Daoy (cell line): ENCODE measurements at places on chromosomes 12 and 14. TPM values are rescaled to one million over a fixed set of nuclear protein-coding genes. Genes with fewer than 3 reads are reported as not detected.
A peak's percentile ranks its signal among the peaks of the same experiment; 100 is the strongest.

Gene KLHDC1
- 0.33 and 0.51 TPM in 2 replicates for total RNA-seq

Gene CLEC14A
- not detected in 2 replicates for total RNA-seq

Gene MTRFR
- 10.4 and 14.2 TPM in 2 replicates for total RNA-seq

Gene CFAP54
- total RNA-seq, result 0.51 and 0.80 TPM in 2 replicates

Gene RFLNA
- 63.9 and 65.9 TPM in 2 replicates for total RNA-seq

Gene ZNF891
- total RNA-seq, result 0.51 and 0.77 TPM in 2 replicates

Gene BLTP3B
- 25.8 and 26.3 TPM in 2 replicates for total RNA-seq

Gene ST8SIA1
- total RNA-seq, result not detected in 2 replicates

DNA sequence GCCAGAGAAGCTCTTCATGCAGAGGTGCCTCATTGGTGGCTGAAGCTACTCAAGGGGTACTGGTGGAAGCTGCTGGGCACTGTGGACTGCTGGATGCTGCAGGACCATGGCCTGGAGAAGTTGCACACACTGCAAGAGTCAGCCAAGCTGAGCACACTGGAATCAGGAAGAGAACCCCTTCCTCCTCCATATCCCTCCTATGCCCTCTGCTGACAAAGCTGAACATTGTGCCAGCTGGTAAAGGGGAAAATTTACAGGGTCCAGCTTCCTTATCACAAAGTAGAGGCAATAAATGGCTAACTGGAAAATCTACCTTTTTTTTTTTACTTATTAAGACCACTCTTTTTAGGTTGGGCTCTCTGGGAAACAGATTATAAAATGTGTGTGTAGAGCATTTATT, 6.5 kb downstream of the CCDC175 start:
- DNase-seq, result no peak

DNA sequence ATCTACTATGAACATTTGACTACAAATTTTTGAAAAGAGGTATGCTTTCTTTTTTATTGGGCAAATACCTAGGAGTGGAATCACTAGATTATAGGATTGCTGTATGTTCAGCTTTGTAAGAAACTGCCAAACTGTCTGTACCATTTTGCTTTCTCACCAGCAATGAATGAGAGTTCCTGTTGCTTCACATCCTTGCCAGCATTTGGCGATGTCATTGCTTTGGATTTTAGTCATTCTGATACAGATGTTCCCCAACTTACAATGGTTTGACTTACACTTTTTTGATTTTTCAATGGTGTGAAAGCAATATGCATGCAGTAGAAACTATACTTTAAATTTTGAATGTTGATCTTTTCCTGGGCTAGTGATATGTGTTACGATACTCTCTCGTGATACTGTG, 328.7 kb downstream of the RAD51B start:
- DNase-seq, result peak; percentile 38

- no peak for DNase-seq
These were observed 71.6 kb downstream of the SYNE2 start for GRCh38 chr14:63924375-63924774.

DNA sequence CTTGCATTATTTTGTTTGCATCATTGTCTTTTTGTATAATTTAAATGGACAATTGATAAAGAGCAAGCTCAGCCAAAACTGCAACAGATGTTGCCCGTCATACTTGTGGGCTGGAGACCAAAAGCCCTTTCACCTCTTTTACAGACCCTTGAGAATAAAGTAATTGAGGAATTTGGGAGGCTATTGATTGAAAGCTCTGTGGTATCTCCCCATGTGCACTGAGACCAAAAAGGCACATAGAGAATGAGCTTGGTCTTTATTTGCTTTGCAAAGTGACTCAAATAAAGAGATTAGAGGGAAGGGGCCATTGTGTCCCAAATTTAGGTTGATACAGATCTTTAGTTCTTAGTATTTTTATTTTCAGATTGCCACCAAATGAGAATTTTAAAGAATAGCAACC, 617.6 kb downstream of the TRHDE start:
- DNase-seq, result no peak

- no peak for DNase-seq
These were observed 288.7 kb upstream of the FLRT2 start for GRCh38 chr14:85241022-85241855.

DNA sequence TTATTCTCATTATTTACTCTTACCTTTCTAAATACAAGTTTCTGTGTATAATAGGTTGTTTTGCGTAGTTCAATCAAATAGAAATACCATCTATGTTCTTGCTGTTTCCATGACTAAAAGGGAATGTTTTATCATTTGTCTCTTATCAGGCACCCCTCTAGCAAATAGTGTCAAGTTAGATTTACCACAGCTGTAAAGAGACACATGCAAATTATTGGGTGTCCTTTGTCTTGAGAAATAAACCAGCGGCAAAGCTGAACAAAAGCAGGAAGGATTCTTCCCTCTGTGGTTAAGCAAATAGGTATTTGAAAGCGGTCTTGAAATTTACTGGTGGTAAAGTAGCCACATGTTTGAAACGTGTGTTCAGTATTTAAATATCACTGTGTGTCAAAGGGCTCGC, 405.9 kb downstream of the TMTC2 start:
- no peak for DNase-seq

DNA sequence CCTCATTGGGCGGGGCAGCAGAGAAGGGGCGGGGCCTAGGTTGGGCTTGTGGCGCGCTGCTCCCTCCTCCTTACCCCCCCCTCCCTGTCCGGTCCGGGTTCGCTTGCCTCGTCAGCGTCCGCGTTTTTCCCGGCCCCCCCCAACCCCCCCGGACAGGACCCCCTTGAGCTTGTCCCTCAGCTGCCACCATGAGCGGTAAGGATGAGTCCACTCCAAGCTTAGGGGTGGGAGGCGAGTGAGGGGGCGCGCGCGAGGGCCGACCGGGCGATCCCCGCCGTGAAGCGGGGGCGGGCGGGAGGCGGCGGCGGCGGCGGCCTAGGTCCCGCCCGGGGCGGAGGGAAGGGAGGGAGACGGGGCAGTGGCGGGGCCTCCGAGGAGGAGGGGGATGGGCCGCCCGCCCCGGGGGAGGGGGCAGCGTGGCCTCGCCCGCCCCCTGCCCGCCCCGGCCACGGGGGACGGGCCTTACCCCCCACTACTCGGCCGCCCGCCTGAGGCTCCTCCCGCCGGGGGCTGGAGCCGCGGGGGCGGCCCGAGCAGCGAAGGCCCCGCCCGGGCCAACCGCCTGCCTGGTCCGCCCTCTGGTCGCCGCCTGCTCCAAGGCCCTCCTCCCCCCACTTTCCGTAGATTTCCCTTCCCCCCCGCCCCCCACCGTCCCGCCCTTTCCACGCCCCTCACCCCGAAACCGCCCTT, at the start of gene SP1:
Gene SP1 (plus strand): TSS at position 73 of the 690 bp plus-strand sequence. CDS start 116 bp downstream, at position 189.
- DNase-seq, result peak; percentile 96

DNA sequence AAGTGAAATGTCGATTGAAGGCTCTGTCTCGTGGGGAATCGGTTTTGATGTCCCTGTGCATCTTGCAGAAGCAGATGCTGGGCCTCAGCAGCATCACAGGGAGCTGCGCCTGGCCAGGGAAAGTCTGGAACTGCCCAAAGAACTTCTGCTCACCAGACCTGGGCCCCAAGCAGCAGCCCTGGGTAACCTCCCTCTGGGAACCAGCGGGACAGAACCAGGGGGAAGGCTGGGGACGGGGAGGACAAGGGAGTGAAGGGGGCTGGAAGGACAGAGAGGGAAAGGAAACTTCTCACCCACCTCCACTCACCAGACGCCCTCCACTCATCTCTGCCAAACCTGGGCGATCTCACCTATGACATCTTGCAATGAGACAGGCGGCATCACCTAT, 26.8 kb upstream of the C14orf180 start:
- no peak for DNase-seq

DNA sequence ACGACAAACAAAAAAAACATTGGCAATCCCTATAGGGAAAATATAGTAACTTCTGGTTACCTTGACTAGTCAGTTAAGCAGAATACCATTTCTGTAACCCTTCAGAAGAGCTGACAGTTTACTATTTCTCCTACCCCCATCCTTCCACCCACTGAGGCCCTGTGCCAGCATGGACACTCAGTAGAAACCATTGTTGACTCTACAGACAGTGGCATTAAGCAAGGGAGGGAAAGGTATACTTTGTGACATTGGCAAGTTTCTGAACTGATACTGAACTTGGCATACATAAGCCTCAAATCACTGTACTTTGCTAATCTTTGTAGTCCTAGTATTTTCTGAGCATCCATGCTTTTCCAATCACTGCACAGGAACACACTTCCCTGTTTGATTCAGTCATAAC, 33.4 kb upstream of the VSX2 start:
- no peak for DNase-seq

DNA sequence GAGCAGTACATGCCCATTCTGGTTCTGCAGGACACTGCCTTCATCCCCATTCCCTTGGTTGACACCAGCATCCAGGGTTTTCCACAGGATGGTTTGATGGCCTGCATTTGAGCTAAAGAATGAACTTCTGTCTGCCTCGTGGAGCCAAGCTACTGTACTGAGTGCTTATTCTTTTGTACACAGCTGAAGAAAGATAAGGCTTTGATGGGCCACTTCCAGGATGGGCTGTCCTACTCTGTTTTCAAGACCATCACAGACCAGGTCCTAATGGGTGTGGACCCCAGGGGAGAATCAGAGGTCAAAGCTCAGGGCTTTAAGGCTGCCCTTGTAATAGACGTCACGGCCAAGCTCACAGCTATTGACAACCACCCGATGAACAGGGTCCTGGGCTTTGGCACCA, 23.7 kb downstream of the BCL2L14 start:
- no peak for DNase-seq

DNA sequence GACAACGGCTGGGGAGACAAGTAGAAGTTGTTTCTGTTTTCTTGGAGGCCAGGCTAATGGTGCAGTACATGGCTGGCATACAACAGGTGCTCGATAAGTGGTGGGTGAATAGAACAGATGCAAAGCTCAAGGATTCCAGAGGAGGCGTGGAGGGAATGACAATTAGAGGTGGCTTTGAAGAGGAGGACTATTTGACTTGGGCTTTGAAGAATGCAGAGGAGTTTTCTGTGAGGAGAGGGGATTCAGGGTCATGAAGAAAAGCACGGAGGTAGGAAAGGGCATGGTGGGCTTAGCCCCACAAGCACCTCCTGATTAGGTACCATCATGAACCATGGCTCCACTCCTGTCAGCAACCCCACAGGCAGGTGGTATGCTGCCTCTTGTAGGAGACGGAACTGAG, 142.3 kb downstream of the RBM19 start:
- DNase-seq, result no peak

DNA sequence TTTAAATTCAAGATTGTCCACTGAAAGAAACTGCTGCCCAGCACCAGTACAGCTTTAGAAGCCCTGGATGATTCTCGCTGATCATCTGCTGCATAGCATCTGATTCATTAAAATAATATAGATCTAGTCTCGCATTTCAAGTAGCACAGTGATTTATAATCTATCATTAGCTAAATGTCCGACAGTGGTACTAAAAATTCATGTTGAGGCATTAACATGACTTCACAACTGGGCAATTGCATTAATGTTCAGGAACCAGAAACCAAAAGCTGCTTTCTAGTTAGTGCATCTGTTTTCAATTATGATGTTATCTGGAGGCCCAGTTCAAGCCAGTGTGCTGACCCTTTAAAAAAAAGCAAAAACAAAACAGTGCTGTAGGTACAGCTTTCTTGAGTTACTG, 1987.2 kb upstream of the SEL1L start:
- DNase-seq, result no peak

GRCh38 chr12:46147144-46147543, 121.7 kb downstream of the SLC38A1 start:
- no peak for DNase-seq

DNA sequence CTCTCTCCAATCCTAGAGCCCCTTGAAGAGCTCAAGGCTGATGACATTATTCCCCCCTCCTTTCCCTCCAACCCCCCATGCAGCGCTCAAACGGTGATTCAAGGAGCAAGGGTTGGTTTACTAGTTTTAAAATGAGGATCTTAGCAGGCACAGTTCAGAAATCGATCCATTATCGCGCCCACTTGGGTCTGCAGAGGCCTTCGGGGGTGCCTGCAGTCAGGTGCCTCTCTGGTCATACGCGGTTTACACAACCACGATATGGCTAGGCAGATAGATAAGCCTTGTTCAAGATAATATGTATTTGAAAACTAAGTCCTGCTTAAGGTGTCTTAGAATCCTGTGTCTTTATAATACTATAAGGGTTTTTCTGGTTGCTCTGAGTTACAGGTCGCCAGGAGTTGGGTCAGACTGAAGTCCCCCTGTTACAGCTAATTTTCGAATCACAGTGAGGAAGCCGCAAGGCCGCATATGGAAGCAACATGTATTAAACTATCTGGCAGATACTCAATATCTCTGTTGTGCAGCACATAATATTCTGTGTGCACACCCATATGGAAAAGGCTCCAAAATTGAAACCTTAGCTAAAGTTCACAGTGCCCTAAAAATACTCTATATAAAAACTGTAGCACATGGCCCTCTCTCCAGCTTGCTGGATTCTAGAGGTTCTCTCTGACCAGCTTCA, 10.0 kb downstream of the BHLHE41 start:
- DNase-seq, result no peak

DNA sequence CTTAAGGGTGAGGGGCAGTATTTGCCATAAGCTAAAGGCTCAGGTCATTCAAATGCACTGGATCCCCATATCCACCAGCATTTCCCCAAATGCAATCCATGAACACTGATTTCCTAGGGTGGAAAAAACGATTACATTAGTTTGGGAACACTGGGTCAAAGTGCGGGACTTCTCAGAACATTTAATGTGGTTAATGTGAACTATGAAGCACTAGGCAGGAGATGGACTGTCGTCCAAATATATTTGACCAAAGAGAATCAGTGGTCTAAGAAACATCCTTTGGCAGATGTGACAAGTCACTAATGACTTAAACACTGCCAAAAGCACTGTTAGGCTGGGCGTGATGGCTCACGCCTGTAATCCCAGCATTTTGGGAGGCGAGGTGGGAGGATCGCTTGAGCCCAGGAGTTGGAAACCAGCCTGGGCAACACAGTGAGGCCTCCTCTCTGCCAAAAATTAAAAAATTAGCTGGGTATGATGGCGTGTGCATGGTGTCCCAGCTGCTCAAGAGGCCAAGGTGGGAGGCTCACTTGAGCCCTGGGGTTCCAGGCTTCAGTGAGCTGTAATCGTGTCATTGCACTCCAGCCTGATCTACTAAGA, 205.4 kb downstream of the CALM1 start:
- no peak for DNase-seq

DNA sequence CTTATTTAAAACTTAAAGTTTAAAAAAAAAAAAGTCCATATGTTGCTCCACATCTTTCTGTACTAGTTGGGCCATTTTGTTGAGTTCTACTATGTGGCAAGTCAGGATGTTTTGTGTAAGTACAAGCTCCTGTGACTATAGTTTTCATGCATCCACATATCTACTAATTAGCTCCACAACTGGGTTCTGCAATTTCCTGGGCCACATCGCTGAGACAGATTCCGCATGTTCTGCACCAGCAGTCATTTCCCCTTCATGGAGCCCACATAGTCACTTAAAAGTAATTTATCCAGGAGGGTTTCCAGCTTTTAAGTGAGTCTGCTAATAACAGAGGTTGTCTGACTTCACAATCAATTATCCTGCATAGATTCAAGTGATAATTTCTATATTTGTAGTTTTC, 461.4 kb downstream of the ZFP36L1 start:
- DNase-seq, result no peak

- DNase-seq, result peak; percentile 70
These were observed 297.1 kb downstream of the KSR2 start for GRCh38 chr12:117671734-117672133.

- no peak for DNase-seq
These were observed 154.4 kb downstream of the CALM1 start for GRCh38 chr14:90551070-90551704.
